Sigmoid colon (tissue), 7 donors: ENCODE measurements at places on chromosomes 5 and 9.

- H3K36me3 ChIP-seq: no peaks in the 10 kb centered on the region
- no peak overlapping the region for H3K27ac ChIP-seq
- no peaks in the 10 kb centered on the region for H3K27me3 ChIP-seq
- no peak for DNase-seq
- H3K4me1 ChIP-seq: no peaks in the 10 kb centered on the region
Observed at GRCh38 chr5:18968966-18969365, 1019.0 kb downstream of the CDH18 start.

DNA sequence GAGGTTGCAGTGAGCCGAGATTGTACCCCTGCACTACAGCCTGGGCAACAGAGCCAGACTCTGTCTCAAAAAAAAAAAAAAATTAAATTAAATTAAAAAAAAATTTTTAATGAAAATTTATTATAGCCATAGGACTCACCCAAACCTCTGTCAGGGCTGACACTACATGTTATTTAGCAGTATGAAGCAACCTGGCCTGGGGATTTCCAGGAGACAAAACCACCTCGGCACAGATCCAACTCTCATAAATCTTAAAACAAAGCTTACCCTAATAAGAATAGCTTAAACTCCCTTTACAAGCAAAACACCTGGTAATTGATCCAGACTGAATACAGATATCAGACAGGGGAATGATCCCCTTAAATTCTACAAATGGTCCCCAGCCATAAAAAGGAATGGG is 38.4 kb downstream of the PPP1R2B start:
- no peaks in the 10 kb centered on the region for H3K27me3 ChIP-seq
- no peak overlapping the region for H3K4me3 ChIP-seq
- DNase-seq: no peak

DNA sequence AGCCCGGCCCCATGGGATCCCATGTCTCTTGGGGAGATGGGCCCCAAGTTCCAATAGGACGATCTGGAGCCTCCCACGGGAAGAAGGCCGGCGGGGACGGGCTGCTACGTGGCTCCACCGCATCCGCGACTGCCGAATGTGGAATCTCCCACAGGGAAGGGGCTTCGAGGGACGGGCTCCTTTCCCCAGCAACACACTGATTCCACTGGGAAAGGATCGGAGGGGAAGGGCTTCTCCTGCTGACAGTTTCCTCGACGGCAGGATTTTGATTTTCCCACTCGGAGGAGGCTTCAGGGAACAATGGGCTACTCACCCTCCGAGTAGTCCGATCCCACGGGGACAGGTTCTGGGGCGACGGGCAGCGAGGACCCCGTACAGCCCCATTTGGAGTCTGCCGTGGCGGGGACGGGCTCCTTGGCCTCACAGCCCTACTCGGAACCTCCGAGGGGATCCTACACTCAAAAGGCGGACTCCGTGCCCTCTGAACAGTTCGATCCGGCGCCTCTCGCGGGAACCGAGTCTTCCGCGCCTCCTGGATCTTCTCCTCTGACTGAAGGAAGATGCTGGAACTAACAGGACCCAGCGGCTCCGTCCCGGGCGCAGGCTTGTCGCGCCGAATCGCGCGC is 1.3 kb downstream of the PROB1 start:
- peak overlapping the region; percentile 39 for H3K4me3 ChIP-seq
- H3K27ac ChIP-seq: no peak overlapping the region
- H3K4me1 ChIP-seq: peaks cover 35% of the 10 kb centered on the region
- no peak for DNase-seq

DNA sequence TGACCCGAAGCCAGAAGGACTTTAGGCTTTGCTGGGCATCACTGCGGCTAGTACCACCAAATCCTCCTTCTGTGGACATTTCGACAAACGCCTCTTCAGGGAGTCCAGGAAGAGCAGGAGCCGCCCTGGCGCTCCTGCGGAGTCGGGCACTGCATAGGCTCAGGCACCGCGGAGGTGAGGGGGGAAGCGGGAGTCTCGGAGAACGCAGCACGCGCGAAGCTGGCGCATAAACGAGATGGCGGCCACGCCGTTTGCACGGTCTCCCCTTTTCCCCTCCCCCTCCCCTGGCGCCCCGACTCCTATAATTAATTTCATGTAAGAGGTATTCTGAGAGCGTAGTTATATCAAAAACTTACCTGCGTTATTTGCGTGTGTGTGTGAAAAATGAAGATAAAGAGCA is 137.8 kb upstream of the GAS1 start:
- DNase-seq: no peak
- no peak overlapping the region for H3K4me3 ChIP-seq
- H3K27me3 ChIP-seq: no peaks in the 10 kb centered on the region
- no peak overlapping the region for H3K27ac ChIP-seq
- H3K36me3 ChIP-seq: no peaks in the 10 kb centered on the region
- H3K4me1 ChIP-seq: peaks cover 20% of the 10 kb centered on the region

- no peak for DNase-seq
- no peaks in the 10 kb centered on the region for H3K4me1 ChIP-seq
Observed at GRCh38 chr9:119003201-119003611, 366.0 kb downstream of the BRINP1 start.

GRCh38 chr5:96080557-96080956 is 118.9 kb upstream of the ELL2 start:
- H3K4me1 ChIP-seq: no peaks in the 10 kb centered on the region
- H3K4me3 ChIP-seq: no peak overlapping the region
- no peaks in the 10 kb centered on the region for H3K27me3 ChIP-seq
- H3K36me3 ChIP-seq: no peaks in the 10 kb centered on the region

- H3K27me3 ChIP-seq: no peaks in the 10 kb centered on the region
- peak overlapping the region; percentile 97 for H3K4me3 ChIP-seq
- no peak for DNase-seq
- peak overlapping the region; percentile 100 for H3K27ac ChIP-seq
- H3K36me3 ChIP-seq: peaks cover 7% of the 10 kb centered on the region
- no peaks in the 10 kb centered on the region for H3K4me1 ChIP-seq
Observed at GRCh38 chr5:138755084-138755748, 2.0 kb downstream of the CTNNA1 start.
